ENCODE measurements at places on chromosomes 12 and 14.

DNA sequence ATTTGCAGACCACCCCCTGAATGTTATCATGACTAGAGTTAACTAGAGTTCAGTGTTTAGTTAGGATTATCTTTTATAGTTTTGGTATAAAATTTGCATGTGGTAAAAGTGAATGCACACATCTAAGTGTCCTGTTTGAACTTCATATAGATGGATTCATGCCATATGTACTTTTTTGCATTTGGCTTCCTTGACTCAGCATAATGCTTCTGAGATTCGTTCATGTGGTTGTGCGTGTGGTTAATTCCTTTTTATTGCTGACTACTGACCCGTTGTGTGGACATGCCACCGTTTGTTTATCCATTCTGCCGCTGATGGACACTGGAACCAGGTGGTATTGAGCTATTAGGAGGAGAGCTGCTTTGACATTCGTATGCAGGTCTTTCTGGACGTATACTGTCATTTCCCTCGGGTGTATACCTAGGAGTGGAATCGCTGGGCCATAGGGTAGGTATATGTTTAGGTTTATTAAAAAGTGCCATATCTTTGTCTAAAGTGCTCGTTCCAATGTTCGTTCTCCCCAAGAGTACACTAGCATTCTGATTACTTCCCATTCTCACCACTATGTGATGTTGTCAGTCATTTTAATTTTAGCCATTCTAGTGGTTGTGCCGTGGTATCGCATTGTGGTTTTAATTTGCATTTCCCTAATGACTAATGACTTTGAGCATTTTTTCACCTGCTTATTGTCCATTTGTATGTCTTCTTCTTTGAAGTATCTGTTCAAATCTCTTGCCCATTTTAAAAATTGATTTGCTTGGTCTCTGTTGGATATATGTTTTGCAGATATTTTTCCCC, 37.7 kb downstream of the RIN3 start:
- no peak for DNase-seq

- DNase-seq: no peak
Measured at GRCh38 chr14:100564512-100564911, 22.7 kb downstream of the BEGAIN start.

DNA sequence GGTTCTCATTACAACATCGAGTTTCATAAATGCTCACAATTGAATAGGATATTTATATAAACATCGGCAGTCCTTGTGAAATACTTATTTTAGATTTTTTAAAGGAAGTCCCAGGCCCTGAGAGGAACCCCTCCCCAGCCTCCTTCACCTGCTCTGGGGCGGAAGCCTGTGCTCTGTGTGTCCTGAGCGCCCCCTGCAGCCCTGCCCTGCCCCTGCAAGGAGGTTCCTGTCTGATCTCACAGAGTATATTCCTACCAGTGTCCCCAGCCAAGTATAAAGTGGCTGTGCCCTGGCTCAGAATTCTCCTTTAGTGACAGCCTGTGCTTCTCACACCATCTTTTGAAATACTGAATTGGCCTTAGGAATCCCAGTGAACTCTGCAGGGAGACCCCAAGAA, 659.5 kb downstream of the TMEM121 start:
- DNase-seq: no peak

GRCh38 chr12:49626169-49626835, 2.9 kb downstream of the PRPF40B start:
- no peak for DNase-seq

DNA sequence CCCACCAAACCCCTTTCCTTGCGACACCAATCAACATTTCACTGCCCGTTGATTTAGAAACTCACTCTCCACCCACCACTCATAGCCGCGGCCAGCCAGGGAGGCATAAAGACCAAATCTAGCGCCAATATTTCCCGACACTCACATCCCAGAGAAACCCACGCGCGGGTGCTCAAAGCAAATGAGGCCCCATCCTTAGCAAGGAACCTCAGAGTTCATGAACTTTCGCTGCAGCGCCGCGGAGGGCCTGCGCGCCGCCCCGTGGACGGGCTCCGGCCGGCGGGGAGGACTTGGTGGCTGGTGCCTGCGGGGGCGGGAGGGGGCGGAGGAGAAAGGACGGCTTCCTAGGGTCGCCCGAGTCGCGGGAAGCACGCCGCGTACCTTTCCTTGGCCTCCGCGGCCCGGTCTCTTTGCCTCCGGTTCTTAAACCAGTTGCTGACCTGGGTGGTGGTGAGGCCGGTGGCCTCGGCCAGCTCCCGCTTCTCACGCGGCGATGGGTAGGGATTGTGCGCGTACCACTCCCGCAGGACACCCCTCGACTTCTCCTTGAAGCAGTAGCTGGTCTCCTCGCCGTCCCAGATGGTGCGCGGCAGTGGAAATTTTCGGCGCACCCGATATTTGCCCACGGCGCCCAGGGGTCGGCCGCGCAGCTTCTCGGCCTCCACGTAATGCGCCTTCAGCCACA, 886 bp downstream of the SIX1 start:
- DNase-seq: no peak
